ENCODE measurements at places on chromosomes 3 and 15. TPM values are rescaled to one million over a fixed set of nuclear protein-coding genes. Genes with fewer than 3 reads are reported as not detected.

Gene GOLGA6A
- total RNA-seq: 0.42 TPM

DNA sequence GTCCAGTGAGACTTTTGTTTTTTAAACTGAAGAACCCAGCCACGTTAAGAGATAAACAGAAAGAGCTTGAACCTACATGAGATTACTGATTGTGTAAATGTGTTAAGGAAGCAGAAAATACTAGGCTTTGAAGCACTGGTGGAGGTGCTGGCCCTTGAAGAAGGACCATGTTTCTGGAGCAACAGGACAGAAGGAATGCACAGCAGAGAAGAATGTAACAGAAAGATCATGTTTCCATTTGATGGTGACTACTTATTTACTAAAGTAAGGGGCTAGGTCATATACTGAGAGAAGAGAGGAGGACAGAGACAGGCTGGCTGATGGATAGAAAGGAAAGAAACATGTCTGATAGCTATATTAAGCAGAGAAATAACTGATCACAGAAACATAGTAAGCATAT lies 88.8 kb downstream of the CLASP2 start:
- H3K27ac ChIP-seq: no peak overlapping the region
- no peaks in the 10 kb centered on the region for H3K4me1 ChIP-seq
- no peak overlapping the region for H3K4me3 ChIP-seq

DNA sequence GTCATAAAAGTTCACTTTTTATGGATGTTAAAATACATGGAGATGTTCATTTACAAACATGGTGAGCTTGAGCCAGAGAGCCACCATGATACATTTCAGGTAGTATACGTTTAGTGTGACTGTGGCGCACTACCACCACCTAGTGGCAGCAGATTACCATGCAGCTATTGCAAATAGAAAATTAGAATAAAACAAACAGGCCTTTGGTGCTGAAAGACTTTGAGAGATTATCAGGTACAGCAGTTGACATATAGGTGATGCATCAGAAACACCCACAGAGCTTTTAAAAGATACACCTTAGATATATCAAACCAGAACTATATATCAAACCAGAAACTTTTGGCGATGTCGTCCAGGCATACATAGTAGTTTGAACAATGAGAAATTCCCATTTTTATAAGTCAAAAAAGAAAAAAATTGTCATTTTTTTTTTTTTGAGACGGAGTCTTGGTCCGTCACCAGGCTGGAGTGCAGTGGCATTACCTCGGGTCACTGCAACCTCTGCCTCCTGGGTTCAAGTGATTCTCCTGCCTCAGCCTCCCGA lies 42.0 kb upstream of the ICE2 start:
- no peak overlapping the region for H3K27ac ChIP-seq
- peak; percentile 21 for DNase-seq
- no peaks in the 10 kb centered on the region for H3K27me3 ChIP-seq
- H3K4me1 ChIP-seq: peaks cover 3% of the 10 kb centered on the region
- no peak overlapping the region for H3K4me3 ChIP-seq

GRCh38 chr3:40768536-40768935 lies 243.8 kb downstream of the ZNF621 start:
- H3K4me3 ChIP-seq: no peak overlapping the region
- no peak overlapping the region for H3K27ac ChIP-seq
- H3K36me3 ChIP-seq: no peaks in the 10 kb centered on the region
- DNase-seq: no peak
- no peaks in the 10 kb centered on the region for H3K27me3 ChIP-seq
- H3K4me1 ChIP-seq: peaks cover 48% of the 10 kb centered on the region

DNA sequence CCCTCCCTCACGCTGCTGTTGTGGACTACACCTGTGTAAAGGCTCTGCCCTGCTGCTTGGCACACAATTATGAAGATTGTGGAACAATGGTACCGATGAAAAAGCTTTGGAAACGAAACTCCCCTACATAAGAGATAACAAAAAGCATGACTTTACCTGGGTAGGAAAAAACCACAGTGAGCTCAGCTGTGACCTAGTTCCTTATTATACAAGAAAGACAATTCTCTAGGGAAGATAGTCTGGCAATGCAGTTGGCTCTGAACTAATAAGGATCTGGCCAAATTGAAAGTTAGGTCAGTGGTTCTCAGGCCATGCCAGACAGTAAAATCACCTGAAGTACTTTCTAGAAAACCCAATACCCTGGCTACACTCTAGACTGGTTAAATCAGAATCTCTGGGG lies 16.1 kb downstream of the CLEC3B start:
- H3K36me3 ChIP-seq: no peaks in the 10 kb centered on the region
- no peaks in the 10 kb centered on the region for H3K4me1 ChIP-seq
- H3K27ac ChIP-seq: no peak overlapping the region
- H3K4me3 ChIP-seq: no peak overlapping the region
- DNase-seq: no peak
